GM23338 (cell line): ENCODE measurements at places on chromosomes 4 and X. TPM values are rescaled to one million over a fixed set of nuclear protein-coding genes. Genes with fewer than 3 reads are reported as not detected.

DNA sequence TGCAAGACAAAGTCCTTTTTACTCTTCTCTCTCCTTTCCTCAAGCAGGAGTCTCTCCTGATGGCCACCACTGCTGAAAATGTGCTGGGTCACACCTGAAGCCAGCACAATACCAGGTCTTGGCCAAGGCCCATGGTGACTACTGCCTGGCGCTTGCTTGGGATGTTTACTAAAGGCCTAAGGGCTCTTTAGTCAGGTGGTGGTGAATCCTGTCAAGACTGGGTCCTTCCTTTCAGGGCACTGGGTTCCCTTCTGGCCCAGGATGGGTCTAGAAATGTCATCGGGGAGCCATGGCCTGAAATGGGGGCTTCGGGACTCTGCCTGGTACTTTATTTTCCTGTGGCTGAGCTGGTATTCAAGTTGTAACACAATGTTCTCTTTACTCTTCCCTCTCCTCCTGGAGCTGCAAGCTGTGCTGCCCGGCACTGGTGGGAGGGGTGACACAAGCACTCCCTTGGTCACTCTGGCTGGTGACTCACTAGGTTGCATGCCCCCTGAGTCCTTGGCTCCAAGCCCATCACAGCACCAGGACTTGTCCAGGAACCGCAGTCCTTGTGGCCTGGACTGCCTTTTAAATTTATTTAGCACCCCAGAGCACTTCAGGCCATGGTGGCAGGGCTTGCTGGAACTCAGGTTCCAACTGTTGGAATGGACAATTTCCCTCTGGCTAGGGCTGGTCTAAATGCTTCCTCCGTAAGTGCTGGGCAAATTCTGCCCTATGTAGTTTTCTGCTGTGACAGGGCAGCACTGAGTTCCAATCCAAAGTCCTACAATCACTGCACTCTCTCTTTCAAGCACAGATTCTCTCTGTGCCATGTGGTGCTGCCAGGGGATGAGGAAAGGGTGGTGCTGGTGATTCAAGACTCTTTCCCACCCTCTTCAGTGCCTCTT, 11.3 kb downstream of the ARL13A start:
- no peaks in the 10 kb centered on the region for H3K27me3 ChIP-seq
- no peak overlapping the region for H3K4me3 ChIP-seq
- DNase-seq = no peak
- H3K36me3 ChIP-seq = no peaks in the 10 kb centered on the region
- no peaks in the 10 kb centered on the region for H3K4me1 ChIP-seq

DNA sequence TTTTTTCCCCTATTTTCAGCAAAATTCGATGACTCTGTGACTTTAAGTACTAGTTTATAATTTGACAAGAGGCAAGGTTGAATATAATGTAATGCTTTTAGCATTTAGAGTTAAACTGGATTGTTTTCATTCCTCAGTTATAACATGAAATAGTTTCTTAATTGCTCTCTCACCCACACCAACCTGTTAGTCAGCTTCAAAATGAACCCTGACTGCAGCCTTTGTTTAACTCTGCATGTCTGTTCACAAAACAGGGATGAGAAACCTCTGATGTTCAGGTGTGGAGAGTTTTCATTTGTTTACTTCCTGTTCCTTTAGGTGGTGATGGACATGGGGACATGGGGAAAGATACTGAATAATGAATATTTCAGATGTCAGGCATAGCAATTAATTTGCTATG, 49.9 kb upstream of the MND1 start:
- H3K4me3 ChIP-seq = no peak overlapping the region
- no peaks in the 10 kb centered on the region for H3K27me3 ChIP-seq
- DNase-seq = no peak

- no peak overlapping the region for H3K27ac ChIP-seq
- no peaks in the 10 kb centered on the region for H3K27me3 ChIP-seq
- no peaks in the 10 kb centered on the region for H3K36me3 ChIP-seq
These were observed 613.8 kb upstream of the TECRL start for GRCh38 chr4:65023081-65023480.

DNA sequence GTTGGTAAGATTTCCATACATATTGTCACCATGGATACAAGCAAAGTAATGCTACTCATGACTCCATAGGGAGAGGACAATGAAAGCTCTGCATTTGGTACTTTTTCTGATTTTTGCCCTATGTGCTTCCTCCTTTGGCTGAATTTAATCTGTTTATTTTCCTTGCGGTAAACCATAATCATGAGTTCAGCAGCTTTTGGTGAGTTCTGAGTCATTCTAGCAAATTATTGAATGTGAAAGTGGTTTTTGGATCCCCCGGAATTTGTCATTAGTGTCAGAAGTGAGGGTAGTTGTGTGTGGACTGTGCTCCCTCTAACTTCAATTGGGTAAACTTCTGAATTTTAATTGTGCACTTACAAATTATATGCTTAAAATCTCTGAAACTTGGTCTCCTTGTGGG, 170.3 kb downstream of the MOSPD2 start:
- no peak overlapping the region for H3K4me3 ChIP-seq
- H3K4me1 ChIP-seq = no peaks in the 10 kb centered on the region
- no peak for DNase-seq

The NAP1L5 gene
- total RNA-seq = 1.3 and 2.0 TPM in 2 replicates

GRCh38 chr4:83229791-83230190, 54.8 kb downstream of the COQ2 start:
- no peak overlapping the region for H3K4me3 ChIP-seq
- H3K27me3 ChIP-seq = no peaks in the 10 kb centered on the region
- no peaks in the 10 kb centered on the region for H3K36me3 ChIP-seq

DNA sequence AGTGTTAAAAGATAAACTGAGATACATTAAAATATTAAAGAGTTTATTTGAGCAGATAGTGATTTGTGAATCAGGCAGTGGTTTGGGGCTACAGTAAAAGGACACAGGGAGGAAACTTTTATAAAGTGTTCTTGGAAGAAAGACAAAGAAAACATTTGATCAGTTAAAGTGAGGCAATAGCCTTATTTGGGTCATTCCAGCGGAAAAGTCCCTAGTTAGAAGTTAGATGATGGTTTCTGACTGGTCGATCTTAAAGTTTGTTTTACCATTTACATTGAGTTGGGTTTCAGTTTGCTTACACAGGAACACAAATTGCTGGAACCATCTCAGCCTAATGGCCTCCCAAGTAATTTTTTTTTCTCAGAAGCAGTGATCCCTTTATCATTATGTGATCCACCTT, 69.7 kb downstream of the PPP1R2C start:
- H3K27me3 ChIP-seq = no peaks in the 10 kb centered on the region
- H3K27ac ChIP-seq = no peak overlapping the region
- no peaks in the 10 kb centered on the region for H3K4me1 ChIP-seq
- no peak overlapping the region for H3K4me3 ChIP-seq
- DNase-seq = no peak
